Aorta (tissue), 5 donors: ENCODE measurements at places on chromosomes 7 and 10. TPM values are rescaled to one million over a fixed set of nuclear protein-coding genes. Genes with fewer than 3 reads are reported as not detected.

CYP3A7 gene
- total RNA-seq, result not detected

DKK1 gene
- 2.4 TPM for total RNA-seq

HOXA11 gene
- total RNA-seq, result 0.81 TPM

PLXNA4 gene
- 30.1 TPM for total RNA-seq
